ENCODE measurements at places on chromosomes 1 and 21.

GRCh38 chr21:37356706-37357105 is 9.9 kb upstream of the DYRK1A start:
- DNase-seq: no peak

DNA sequence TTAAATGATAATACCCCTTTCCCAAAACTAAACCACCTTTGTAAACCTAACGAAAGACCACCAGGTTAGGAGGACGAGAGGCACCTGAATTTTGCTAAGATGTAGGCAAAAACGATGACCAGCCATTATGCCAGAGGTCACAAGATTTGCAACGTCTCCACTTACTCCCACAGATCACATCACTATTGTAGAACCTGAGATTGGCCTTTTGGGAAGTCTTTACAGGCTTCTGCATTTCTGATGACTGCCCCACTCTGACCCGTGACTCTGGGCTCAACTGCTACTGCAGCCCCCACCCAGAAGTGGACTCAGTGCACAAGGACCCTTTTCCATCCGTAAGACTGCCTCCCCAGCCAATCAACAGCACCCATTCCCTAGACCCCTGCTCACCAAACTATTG is 36.4 kb upstream of the COL6A2 start:
- no peak for DNase-seq

GRCh38 chr21:46081862-46082712 is 15.8 kb upstream of the COL6A2 start:
- DNase-seq: no peak

- DNase-seq: no peak
Observed at GRCh38 chr21:29384683-29385359, 86.1 kb downstream of the BACH1 start.

DNA sequence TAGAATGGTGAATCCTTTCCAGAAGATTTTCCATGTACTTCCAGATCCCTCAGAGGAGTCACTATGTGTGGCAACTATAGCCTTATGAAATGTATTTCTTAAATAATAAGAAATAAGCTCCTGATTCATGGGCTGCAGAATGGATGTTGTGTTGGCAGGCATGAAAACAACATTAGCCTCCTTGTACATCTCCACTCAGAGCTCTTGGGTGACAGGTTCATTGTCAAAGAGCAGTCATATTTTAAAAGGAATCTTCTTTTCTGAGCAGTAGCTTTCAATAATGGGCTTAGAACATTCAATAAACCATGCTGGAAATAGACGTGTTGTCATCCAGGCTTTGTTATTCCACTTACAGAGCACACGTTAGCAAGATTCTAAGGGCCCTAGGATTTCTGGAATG is 96.6 kb downstream of the CDC7 start:
- DNase-seq: no peak

- no peak for DNase-seq
Observed at GRCh38 chr21:42760361-42760950, 107.0 kb downstream of the PDE9A start.

- DNase-seq: no peak
Observed at GRCh38 chr21:42151148-42151947, 67.6 kb upstream of the ABCG1 start.

DNA sequence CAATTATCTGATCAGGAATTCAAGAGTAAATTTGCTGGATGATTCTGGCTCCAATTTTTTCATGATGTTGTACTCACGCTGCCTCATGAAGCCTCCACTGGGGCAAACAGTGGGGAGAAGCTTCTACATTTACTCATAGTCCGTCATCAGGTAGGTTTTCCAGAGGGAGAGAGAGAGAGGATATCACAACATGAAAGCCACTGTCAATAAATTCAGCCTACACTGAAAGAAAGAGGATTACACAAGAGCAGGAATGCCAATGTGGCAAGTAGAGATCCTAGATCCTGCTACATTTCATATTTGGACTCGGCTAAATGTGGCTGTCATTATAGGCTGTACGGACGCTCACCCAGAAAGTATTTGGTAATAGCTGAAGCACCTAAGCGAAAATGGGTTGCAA is 819.9 kb downstream of the BRINP3 start:
- no peak for DNase-seq

DNA sequence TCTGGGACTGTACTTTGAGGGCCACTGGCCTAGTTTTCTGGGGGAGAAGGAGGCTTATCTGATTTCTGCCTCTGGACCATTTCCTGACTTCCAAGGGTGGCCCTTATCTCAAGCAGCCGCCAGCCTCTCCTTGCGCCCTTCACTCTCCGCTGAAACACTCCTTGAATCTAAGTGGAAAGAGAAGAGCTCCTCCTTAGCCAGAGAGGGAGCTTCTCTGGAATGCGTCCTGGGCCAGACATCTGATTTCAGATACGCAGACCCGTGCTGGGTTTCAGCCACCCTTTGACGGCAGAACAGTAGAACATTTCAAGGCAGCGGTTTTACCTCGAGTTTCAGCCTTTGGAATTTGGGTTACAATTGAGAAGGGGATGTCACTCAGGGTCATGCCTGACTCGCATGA is 308.0 kb downstream of the CAMTA1 start:
- no peak for DNase-seq

- no peak for DNase-seq
Observed at GRCh38 chr1:29282135-29282923, 46.0 kb downstream of the PTPRU start.

- no peak for DNase-seq
Observed at GRCh38 chr1:94281361-94282142, 44.2 kb upstream of the ARHGAP29 start.

GRCh38 chr1:158011714-158012113 is 18.3 kb downstream of the KIRREL1 start:
- no peak for DNase-seq

DNA sequence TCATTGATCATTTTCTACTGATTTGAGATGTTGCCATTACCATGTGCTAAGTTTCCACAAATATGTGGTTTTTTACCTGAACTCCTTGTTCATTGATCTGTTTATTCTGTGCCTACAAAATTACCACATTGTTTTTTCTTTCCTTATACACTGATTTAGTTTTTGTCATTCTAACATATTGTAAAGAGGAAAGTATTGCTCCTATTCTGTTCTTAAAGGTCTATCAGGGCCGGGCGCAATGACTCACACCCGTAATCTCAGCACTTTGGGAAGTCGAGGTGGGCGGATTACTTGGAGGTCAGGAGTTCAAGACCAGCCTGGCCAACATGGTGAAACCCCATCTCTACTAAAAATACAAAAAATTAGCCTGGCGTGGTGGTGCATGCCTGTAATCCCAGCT is 75.1 kb downstream of the CAMTA1 start:
- DNase-seq: no peak

DNA sequence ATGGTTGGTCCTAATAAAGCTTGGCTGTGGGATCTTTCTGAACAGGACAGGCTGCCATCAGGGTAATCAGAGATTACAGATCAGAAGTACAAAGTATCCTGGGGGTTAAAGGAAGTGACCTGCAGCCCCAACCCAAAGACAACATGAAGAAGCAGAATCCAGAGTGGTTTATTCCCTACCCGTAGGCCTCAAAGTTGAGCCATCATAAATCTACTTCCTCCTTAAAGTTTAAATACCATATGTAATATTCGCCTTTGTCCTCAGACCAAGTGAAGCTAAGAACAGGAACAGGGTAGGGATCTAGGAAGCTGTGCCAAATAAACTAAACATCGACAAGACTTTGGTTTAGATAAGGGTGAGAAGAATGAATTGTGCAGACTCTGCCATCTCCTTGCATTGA is 15.9 kb upstream of the DHX9 start:
- DNase-seq: no peak

DNA sequence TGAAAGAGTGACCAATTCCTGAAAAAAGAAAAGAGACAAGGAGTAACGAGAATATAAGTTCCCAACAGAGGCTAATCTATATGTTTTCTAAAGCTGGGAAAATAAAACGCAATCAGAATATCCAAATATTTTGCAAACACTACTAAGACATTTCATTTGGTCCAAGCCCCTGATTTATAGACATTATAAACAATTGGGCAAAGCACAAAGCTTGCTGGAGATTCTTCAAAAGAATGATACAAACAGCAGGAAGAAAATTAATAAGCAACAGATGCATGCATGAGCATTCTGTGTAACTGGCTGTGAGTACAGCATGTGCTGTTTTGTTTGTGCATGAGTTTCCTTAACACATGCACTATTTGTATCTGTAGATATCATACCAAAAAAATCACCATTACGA is 552.9 kb downstream of the LTN1 start:
- DNase-seq: no peak

DNA sequence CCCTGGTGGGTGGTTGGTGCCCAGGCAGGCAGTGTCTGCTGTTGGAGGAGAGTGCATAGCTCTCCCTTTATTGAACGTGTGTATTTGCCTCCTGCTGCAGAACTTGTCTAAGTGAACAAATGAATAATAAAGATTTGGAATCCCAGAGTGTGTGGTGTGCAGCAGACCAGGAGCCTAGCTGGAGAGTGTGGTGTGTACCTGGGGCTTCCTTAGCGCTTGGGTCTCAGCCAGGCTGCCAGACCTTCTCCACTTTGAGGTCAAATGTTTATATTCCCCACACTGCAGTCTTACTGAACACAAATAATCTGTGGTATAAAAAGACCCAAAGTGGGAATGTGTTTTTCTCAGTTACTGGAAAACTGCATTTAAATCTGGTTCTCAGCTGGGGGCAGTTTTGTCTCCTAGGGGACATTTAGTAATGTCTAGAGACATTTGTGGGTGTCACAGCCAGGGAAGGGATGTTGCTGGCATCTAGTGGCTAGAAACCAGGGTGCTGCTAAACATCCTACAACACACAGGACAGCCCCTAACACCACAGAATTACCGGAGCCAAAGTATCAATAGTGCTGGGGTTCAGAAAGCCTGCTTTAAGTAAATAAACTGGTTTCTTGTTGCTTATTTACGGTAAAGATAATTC is 23.6 kb downstream of the SLC37A1 start:
- peak; percentile 40 for DNase-seq

DNA sequence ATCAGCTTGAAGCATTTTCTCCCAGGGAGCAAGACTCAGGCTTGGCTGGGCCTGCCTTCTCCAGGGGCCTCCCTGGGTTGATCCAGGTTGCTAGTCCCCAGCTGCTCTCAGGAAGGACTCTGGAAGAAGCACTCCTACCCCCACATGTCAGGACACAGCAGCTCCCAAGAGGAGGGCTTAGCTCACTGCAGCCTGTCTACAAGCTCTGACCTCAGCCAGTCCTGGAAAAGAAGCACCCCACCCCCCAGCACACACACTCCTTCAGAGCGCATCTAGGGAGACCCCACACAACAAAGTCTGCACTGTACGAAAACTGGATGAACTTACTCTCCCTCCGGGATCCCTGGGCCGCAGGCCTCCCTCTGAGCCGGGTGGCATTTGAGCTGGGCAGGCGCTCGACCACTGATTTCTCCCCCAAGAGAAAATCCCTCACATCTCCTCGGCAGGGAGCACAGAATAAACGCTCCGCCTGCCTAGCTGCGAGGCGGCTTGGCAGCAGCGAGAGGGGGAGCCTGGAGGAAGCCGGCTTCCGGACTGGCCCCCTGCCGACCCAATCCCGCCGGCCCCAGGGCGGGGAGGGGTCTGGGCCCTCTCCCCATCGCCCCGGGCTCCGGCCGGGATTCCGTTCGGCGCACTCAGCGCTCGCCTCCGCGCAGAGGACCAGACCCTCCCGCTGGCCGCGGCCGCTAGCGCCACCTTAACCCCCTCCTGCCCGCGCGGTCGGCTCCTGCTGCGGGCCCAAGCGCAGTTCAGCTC is at the start of gene KCNA2:
Gene KCNA2, minus strand, starts transcription at position 458 of the 756 bp plus-strand sequence. CDS start 1,576 bp downstream, outside the sequence.
- DNase-seq: no peak

- DNase-seq: no peak
Observed at GRCh38 chr1:21050031-21050430, 126.7 kb downstream of the EIF4G3 start.

- no peak for DNase-seq
Observed at GRCh38 chr1:37599940-37600339, 4.2 kb upstream of the GNL2 start.

DNA sequence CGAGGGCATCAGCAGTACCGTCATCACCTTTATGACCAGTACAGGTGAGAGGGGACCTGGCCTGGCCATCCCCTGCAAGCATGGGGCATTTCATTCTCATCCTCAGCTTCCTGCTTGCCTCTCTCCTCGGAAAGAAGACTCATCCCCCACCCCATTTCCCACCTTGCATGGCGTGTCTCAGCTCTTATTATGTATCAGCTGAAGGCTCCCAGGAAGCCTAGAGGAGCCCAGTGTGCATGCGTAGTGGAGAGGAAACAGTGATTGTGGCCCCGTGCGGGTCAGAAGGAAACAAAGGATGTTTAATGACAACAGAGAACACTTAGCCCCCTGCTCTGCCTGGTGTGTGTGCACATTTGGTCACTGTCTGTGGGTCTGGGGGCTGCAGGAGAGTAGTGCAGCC is 40.3 kb upstream of the CNTN2 start:
- DNase-seq: no peak

DNA sequence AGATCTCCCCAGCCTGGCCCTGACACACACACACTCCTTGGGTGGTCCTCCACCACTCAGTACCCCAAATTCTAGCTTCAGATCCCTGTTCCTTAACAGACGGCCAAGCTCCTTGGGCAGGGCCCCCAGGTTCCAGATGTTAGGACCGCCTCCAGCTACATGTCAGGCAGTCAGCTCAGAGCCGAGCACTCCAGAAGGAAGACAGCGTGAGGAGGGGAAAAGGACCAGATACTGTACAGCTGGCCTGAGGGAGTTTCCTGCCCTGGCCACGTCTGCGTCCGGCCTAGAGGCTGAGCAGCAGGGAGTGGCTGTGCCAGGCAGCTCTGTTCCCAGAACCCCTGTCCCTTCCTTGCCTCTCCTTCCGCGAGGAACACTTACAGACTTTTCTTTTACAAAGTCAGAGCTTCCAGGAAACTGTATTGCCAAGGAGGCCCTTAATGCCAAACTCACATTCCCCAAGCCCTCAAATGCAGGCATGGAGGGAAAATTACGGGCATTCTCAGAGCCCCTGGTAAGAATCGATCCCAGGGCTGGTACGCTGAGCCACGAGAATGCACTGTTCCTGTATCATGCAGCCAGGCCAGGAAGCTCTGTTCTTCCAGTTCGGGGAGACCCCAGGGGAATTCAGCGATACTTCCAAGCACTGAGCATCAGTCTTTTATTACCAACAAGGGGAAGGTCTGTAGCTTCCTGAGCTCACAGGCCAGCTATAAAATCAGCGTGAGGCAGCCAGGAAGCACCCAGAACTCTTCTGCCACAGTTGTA is 45.2 kb upstream of the CNTN2 start:
- no peak for DNase-seq

DNA sequence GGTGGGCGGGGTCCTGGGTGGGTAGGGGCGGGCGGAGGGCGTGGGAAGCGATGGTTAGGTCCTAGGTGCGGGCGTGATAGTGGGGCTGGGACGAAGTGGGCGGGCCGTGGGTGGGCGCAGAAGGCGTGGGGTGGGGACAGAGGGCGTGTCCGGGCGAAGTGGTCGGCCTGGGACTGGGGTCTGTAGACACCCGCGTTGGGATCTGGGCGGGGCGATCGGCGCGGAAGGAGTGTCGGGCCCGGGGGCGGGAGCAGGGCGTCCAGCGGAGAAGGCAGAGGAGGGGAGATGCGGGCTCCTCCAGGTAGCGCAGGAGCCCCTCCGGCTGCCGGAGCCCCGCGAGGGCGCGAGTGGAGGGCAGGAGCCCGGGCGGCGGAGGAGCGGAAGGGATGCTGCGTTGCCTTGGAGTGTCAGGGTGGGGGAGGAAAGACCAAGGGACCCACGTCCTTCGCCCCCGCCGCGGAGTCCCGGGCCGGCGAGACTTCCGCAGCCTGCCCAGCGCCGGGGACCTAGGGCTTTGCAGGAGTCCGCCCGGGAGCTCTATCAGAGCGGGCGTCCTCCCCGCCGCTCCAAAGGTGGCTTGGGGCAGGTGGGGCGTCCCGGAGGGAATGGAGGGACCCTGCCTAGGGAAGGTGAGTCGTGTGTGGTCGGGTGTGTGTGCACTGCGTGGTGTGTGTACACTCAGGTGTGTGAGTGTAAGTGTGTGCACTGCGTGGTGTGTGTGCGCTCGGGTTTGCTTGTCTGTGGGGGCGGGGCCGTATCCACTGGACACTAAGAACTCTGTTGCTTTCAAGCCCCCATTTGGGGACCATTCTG is 27.0 kb upstream of the PRSS38 start:
- no peak for DNase-seq

All from CD4-positive, alpha-beta T cell treated with Interleukin-10 for 1 hour (primary cell).